ENCODE measurements at places on chromosomes 5 and 9. TPM values are rescaled to one million over a fixed set of nuclear protein-coding genes. Genes with fewer than 3 reads are reported as not detected.

DNA sequence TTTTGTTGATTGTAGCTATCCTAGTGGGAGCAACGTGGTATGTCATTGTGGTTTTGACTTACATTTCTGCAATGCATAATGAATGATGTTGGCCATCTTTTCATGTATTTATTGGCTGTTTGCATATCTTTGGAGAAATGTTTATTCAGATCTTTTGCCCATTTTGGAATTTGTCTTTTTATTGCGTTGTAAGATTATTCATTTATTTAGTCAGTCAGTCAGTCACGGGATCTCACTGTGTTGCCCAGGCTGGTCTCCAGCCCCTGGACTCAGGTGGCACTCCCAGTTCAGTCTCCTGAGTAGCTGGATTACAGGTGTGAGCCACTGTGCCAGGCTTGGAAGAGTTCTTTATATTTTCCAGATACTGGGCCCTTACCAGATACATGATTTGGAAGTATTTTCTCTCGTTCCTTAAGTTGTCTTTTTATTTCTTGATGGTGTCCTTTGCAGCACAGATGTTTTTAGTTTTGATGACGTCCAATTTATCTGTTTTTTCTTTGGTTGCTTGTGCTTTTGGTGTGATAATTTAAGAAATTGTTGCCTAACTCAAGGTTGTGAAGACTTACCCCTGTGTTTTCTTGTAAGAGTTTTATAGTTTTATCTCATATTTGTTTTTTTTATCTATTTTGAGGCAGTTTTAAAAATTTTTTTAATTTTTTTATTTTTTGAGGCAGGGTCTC is 67.1 kb downstream of the EHMT1 start:
- no peak overlapping the region for H3K27ac ChIP-seq
- no peak for DNase-seq
- 0 out of 2 replicates have a peak, but pooled peaks cover 3% of the 10 kb centered on the region for H3K36me3 ChIP-seq
- no peaks in the 10 kb centered on the region for H3K27me3 ChIP-seq
- peaks cover 11% of the 10 kb centered on the region for H3K4me1 ChIP-seq

- no peaks in the 10 kb centered on the region for H3K27me3 ChIP-seq
- no peak overlapping the region for H3K27ac ChIP-seq
- H3K4me3 ChIP-seq: no peak overlapping the region
- no peaks in the 10 kb centered on the region for H3K4me1 ChIP-seq
Observed at GRCh38 chr5:53446908-53447307, 33.5 kb upstream of the FST start.

GRCh38 chr9:27338527-27338903 is 41.6 kb upstream of the EQTN start:
- H3K36me3 ChIP-seq: peaks cover 9% of the 10 kb centered on the region
- no peak overlapping the region for H3K4me3 ChIP-seq
- H3K4me1 ChIP-seq: peaks cover 17% of the 10 kb centered on the region
- DNase-seq: no peak

DNA sequence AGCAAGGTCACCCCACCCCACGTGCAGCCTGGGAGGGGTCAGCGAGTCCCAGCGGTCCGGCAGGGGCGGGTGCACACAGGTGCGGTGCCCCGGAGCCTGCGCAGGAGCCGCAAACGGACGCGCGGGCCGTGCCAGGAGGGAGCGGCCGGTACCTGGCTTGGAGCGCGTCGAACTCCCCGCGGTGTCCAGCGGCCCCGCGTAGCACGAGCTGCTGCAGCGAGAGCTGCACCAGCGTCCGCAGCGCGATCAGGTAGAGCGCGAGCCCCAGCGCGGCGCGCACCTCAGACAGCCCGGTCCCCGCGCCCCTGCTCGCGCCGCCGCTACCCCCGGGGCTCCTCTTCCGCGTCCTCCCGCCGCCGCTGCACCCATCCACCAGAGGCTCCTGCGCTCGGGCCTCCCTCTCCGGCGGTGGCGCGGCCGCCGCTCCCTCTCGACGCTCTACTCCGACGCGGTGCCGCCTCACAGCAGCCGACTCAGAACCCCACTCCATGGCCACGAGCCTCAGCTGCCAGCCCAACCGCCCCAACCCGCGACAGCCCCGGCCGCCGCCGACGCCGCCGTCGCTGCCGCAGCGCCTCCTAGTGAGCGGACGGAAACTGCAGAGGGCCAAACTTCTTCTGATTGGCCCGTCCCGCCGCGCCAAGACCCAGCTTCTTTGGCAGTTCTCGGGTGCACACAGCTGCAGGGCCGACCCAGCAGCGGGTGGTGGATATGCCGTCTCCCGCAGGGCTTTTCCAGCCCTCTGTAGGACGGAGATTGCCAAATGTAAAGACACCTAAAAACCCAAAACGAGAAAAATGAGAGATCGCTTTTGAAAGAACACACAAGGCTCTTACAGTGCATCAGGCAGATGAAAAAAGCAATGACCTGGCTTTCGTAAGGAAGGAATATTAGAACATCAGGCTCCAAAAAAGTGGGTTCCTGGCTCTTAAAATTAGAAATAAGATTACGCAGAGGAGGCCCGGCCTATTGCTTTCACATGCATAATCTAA is at the start of gene ERMP1:
ERMP1 (minus strand) TSS at position 580 of the 992 bp plus-strand sequence; CDS start at position 490, 90 bp downstream.
- peak; percentile 88 for DNase-seq
- H3K27ac ChIP-seq: no peak within 1 kb of the TSS
- H3K4me3 ChIP-seq: peak within 1 kb of the TSS; percentile 95

DNA sequence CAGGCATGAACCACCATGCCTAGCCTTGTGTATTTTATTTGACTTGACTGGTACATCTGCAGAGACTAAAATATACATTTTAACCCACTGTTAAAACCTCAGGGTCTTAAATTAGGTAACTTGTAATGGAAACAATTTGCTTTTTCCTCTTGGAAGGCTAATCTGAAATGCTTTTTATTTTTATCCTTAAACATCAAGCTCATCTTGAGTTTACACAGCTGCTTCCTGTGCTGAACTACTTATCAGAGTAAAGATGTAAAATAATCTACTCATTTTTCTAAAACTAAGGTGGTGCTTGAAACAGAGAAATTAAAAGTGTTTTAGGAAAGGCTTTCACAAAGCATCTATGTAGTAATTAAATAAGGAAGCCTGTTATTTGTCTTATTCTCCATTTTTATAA is 144.1 kb downstream of the ENTREP1 start:
- H3K4me3 ChIP-seq: no peak overlapping the region
- no peak overlapping the region for H3K27ac ChIP-seq
- H3K36me3 ChIP-seq: no peaks in the 10 kb centered on the region
- H3K4me1 ChIP-seq: no peaks in the 10 kb centered on the region

- H3K27me3 ChIP-seq: no peaks in the 10 kb centered on the region
- H3K27ac ChIP-seq: no peak overlapping the region
- H3K4me1 ChIP-seq: no peaks in the 10 kb centered on the region
- H3K36me3 ChIP-seq: no peaks in the 10 kb centered on the region
Observed at GRCh38 chr9:131080589-131080988, 15.7 kb upstream of the AIF1L start.

GRCh38 chr9:110078604-110079003 is 129.4 kb downstream of the C9orf152 start:
- no peaks in the 10 kb centered on the region for H3K27me3 ChIP-seq
- H3K4me3 ChIP-seq: no peak overlapping the region
- no peak overlapping the region for H3K27ac ChIP-seq
- no peaks in the 10 kb centered on the region for H3K36me3 ChIP-seq
- H3K4me1 ChIP-seq: no peaks in the 10 kb centered on the region

DNA sequence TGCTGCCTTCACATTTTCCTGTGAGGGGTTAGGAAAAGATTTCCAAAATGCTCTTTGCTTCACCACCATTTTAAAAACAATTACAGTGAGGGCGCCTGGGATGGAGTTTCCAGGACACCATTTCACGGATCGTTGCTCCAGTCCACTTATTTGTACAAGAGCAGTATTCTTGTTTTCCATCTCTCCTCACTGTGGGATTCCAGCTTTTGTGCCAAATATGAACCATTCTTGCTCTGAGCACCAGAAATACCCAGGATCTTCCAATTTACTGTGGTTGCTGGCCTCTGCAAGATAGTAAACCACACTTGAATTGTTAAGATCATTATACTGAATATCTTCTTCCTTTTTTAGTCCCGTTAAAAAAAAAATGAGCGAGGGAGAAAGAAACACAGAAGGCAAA is 899.5 kb downstream of the TLE1 start:
- DNase-seq: no peak
- H3K27ac ChIP-seq: no peak overlapping the region
- no peaks in the 10 kb centered on the region for H3K36me3 ChIP-seq
- no peak overlapping the region for H3K4me3 ChIP-seq

DNA sequence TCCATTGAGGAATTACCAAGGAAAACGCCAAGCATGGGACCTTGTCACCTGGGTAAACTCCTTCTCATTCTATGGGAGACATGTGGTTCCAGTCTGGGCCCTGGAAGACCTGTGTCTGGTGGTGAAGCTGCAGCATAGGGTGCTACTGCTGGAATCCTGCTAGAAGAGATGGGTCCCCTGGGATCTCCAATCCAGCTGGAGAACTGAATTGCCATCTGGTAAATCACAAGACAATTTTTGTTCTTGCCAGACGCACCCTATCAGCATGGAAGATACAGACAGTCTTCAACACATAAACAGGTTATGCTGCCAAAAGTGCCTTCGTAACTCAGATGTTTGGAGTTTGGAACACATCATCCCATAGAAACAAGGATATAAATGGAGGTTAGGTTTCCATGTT is 424.0 kb upstream of the BRINP1 start:
- no peaks in the 10 kb centered on the region for H3K27me3 ChIP-seq
- H3K27ac ChIP-seq: no peak overlapping the region
- H3K4me3 ChIP-seq: no peak overlapping the region
- DNase-seq: no peak

GRCh38 chr9:98006127-98006796 is 23.1 kb downstream of the ANP32B start:
- H3K4me1 ChIP-seq: no peaks in the 10 kb centered on the region
- H3K27ac ChIP-seq: no peak overlapping the region
- no peak for DNase-seq

DNA sequence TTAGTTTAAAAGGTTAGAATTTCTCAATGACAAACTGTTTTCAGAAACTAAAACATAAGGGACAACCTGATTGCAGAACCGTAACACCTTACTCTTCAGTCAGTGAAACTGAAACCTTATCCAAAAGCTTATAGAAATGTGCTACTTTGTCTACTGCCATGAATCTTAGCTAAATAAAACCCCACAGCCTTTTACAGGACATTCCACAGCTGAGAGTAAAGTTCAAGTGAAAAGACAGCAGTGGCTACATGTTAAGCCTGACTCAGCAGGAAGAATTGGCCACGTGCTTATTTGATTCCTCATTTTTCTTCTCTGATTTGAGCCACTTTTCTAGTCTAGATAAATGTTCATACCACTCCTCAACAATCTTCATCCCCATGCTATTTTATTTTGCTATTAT is 278.7 kb upstream of the ISL1 start:
- H3K36me3 ChIP-seq: no peaks in the 10 kb centered on the region
- DNase-seq: no peak
- no peak overlapping the region for H3K4me3 ChIP-seq
- no peaks in the 10 kb centered on the region for H3K4me1 ChIP-seq
- no peak overlapping the region for H3K27ac ChIP-seq

DNA sequence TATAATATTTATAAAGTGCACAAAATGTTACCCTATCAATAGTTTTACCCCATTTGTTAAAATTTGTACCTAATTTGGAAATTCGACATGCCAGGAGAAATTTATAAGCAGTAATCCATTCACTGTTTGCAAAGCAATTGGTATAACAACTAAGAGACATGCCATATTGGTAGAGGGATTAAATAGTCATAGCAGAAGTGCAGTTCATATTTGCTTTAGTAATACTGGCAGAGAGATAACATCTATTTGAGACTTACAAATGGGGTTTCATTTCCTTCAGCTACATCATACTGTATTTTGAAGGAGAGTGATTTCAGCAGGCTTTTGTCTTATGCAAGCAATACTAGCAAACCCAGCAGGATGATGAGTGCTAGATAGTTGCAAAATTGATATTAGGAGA is 610.4 kb upstream of the CDH10 start:
- no peaks in the 10 kb centered on the region for H3K36me3 ChIP-seq
- no peak overlapping the region for H3K4me3 ChIP-seq
- H3K27me3 ChIP-seq: no peaks in the 10 kb centered on the region
- DNase-seq: no peak

DNA sequence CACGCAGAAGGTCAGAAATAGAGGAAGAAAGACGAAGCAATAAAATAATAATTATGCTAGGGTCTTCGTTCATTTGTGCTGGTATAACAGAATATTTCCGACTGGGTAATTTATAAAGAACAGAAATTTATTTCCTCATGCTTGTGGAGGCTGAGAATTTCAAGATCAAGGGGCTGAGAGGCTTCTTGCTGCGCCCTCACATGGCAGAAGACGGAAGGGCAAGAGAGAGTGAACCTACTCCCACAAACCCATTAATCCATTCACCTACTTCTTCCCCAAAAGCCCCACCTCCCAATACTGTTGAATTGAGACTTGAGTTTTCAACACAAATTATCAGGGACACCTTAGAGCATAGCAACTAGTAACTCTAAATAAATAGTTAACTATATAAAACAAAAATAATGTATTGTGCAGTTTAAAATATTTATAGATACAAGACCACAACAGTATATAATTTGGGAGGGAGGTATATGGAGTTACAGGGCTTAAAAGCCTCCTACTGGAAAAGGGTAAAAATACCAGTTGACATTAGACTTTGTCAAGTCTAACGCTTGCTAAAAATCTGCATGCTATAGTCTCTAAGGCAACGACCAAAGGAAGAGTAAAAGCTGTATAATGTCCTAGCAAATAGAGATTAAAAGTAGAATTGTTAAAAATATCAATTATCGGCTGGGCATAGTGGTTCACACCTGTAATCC is 40.3 kb upstream of the NAA35 start:
- no peaks in the 10 kb centered on the region for H3K4me1 ChIP-seq
- no peak overlapping the region for H3K27ac ChIP-seq
- H3K36me3 ChIP-seq: no peaks in the 10 kb centered on the region
- H3K4me3 ChIP-seq: no peak overlapping the region
- peak; percentile 63 for DNase-seq

DNA sequence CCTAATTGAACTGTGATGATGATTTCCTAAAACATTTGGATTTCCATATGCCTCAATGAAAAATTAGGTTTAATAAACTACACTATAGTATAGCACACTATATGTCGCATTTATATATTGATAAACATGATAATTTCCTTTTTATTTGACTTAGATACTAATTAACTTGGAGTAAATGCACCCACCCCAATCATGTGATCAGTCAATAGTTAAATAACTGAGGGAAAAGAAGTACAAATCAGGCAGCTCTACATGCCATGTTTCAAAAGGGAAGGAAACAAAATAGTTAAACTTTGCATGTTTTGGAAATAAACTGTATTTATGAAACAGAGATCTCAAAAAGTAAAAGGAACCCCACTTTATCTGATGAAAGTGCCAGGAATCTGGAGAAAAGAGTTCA is 18.0 kb upstream of the GNE start:
- H3K36me3 ChIP-seq: no peaks in the 10 kb centered on the region
- H3K4me1 ChIP-seq: peaks cover 2% of the 10 kb centered on the region
- DNase-seq: no peak

The CDH9 gene
- 0.79 TPM for total RNA-seq

The FAT2 gene
- total RNA-seq: 0.18 TPM

Measured in H9 (cell line).